ENCODE measurements at places on chromosomes 5 and 9.
A peak's percentile ranks its signal among the peaks of the same experiment; 100 is the strongest.

- DNase-seq = no peak
Measured at GRCh38 chr9:134886413-134886913, 5.9 kb downstream of the FCN2 start.

DNA sequence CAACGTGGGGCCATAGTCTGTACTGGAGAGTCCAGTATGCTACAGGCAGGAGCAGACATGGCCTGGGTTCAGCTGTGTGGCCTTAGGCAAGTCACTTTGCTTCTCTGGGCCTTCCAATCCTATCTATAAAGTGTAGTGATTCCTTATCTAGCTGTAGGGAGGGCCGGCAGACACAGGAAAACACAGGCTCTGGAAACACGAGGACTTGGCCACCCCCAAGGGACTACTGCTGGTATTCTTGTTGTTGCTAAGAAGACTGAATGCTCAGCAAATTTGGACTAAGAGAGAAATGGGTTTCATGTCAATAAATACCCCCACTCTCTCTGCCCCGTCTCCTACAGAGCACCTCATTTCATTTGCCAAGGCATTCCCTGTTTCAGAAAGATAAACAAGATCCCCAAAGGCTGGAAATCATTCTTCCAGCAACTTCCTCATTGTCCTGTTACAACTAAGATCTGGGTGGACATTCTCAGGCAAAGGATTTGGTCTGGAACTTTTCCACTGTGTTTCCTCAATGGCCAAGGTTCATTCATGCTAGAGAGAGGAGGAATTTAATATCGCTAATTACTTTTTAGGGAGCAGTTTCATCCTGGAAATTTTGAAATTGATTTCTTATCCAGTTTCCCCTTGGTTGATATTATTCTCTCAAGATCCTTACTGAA lies 105.8 kb downstream of the GABBR2 start:
- no peak for DNase-seq

DNA sequence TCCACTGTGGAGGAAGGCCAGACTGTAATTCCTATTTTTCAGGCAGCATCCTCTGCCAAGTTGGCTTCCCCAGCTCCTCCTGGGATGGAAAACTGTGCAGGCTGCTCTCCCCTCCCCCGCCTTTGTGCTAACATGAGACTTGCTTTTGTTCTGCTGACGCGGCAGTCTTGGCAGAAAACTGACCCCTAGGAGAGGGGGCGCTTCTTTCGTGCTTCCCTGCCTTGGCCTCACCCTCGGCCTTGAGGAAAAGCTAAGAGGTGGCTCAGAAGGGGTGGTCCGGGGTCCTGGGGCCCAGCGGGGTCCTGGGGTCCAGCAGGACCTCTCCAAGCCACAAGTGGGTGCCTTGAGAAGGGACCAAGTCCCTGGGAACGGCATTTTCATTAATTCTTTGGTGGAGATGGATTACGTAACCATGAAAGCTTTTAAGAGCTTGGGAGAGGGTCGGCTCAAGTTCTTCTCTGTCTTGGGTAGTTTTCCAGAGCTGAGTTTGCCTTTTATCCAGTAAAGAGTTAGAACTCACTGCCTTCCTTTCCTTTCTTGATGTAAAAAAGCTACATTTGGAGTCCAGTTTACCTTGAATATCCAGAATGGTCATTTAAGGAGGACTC lies 51.0 kb downstream of the SH3PXD2B start:
- no peak for DNase-seq

GRCh38 chr5:113140837-113141671 lies 164.5 kb downstream of the DCP2 start:
- DNase-seq = no peak

DNA sequence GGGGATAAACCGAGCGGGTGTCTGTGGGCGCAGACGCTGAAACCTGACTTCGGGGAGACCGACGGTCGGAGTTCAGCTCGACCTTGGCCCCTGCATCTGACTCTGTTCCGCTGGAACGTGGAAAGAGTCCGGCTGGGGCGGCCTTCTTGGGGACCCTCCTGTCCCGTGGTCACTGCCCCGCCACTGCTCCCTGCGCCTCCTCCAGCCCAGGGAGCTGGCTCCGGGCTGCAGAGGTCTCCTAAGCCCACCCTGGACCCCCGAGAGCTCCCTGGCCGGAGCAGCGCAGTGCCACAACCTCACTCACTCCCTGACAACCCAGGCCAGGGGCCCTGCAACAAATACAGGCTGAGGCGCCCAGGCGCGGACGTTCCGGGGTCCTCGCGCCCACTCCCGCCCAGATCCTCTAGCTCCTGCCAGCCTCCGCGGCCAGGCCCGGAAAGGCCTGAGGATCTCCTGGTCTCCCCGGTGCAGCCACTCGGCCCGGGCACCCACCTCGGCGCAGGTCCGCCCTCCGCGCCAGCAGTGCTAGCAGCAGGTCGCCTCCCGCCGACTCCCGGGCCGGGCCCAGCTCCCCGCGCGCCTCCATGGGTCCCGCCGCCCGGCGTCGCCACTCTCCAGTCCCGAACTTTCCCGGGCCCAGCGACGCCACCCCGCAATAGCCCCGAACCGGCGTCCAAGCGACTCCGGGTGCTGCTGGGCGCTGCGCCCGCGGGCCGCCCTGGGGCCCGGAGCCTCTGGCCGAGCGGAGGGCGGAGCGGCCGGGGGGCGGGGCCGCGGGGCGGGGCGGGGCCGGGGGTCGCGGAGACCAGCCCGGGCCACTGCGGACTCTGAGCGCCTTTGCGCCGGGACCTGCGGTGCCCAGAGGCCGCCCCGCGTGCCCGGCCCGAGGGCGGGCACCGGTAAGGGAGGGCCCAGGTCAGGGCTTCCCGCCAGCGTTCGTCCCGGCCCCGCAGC lies 2.2 kb downstream of the LHX3 start:
- DNase-seq = no peak

DNA sequence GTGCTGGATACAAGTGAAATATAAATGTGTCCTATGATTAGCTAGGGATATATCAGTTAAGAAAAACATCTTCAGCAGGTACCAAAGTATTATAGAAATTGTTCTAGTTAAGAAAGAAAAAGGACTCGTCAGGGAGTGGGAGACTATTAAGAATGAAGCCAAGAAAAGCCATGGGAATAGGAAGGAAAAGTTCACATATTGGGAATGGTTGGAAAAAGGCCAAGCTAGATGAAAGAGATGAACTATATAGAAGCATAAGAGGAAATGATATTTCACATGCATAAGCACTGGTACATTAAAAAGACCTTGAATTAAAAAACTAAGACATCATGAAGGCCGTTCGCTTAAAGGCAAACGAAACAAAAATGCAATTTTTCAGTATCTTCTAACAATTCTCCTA lies 237.7 kb downstream of the ADAMTS6 start:
- DNase-seq = no peak

GRCh38 chr5:59130431-59130830 lies 547.6 kb downstream of the RAB3C start:
- no peak for DNase-seq

- no peak for DNase-seq
Measured at GRCh38 chr5:126562823-126563222, 32.2 kb downstream of the ALDH7A1 start.

DNA sequence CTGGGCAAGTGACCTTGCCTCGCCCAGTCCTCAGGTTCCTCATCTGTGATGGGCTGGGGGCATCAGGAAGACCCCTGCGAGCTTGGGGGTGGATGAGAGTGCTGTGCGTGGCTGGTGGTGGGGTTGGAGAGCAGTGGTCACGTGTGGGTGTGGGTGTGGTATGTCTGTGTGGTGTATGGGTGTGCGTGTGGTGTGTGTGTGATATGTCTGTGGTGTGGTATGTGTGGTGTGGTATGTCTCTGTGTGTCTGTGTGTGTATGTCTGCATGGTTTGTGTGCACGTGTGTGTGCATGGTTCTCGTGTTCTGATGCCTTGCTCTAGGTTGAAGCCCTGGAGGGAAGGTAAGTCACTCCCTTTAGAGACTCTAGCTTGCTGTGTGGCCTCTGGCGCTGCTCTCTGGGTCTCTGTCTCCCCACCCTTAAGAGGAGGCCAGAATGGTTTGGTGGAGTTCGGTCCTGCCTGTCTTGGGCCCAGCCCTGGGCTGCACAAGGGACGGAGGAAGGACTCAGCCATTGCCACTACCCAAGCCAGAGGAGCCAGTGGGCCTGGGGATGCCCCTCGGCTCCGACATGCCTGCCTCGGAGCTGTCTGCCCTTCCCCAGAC lies 87.0 kb downstream of the RXRA start:
- DNase-seq = no peak

DNA sequence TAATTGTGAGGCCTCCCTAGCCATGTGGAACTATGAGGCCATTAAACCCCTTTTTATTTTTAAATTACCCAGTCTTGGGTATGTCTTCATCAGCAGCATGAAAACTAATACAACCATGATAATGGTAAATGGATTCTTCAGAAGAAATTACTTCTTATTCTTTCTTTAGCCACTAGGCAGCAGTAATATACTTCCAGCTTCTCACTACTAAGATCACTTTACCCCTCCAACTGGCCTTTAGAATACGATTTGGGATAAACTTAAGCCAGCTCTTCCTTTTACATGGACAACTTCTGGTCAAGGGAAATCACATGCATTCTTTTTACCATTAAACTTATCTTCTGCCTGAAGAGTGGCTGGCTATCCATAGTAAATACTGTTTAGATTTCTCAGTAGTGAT lies 355.4 kb downstream of the MAN2A1 start:
- DNase-seq = no peak

GRCh38 chr5:123964884-123965283 lies 452.9 kb downstream of the CSNK1G3 start:
- no peak for DNase-seq

- DNase-seq = no peak
Measured at GRCh38 chr5:140423609-140424008, 22.0 kb downstream of the ANKHD1 start.

GRCh38 chr9:78668148-78668832 lies 371.4 kb downstream of the PSAT1 start:
- DNase-seq = no peak

- no peak for DNase-seq
Measured at GRCh38 chr9:6632516-6633183, 12.9 kb downstream of the GLDC start.

GRCh38 chr5:133840168-133840567 lies 128.3 kb downstream of the C5orf15 start:
- DNase-seq = no peak

DNA sequence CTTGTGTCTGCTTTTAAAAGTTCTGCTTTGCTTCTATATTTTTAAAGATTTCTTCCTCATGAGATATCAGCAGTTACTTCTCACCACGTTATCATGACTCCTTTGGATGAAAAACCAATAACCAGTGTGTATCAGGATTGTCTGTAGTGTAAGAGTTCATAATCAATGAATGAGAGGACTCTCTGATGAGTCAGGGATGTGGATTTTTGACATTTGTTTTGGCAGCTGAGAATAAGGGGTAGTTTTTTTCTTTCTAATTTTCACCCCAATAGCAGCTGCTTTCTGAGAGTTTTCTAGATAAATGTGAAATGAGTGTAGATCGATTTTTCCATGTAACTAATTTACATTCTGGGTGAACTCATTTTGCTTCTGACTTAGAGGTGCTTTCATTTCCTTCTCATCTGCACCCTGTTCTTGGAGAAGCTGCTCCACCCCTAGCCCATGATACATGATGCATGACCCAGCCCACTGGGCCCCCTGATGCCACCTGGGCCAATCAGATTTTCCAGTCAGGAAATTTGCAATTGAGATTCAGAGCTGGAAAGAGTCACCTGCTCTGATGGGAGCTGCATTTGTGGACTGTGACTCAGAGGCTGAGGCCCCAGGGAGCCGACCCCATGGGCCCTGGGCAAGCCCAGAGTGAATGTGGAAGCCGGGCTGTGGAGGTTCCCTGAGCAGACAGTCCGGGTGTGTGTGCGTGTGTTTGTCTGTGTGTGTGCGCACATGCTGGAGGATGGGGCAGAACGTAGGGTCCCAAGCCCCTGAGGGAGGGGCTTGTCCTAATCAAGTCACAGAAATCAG lies 159.3 kb downstream of the RGS3 start:
- DNase-seq = no peak

GRCh38 chr5:169258372-169259000 lies 42.5 kb downstream of the SLIT3 start:
- DNase-seq = no peak

GRCh38 chr9:128901822-128902221 lies 19.0 kb upstream of the PHYHD1 start:
- no peak for DNase-seq

GRCh38 chr9:26561928-26562327 lies 330.7 kb downstream of the CAAP1 start:
- no peak for DNase-seq

- DNase-seq = no peak
Measured at GRCh38 chr9:99352826-99353225, 130.7 kb downstream of the SEC61B start.

GRCh38 chr9:68947842-68948569 lies 65.9 kb downstream of the PRKACG start:
- DNase-seq = no peak

DNA sequence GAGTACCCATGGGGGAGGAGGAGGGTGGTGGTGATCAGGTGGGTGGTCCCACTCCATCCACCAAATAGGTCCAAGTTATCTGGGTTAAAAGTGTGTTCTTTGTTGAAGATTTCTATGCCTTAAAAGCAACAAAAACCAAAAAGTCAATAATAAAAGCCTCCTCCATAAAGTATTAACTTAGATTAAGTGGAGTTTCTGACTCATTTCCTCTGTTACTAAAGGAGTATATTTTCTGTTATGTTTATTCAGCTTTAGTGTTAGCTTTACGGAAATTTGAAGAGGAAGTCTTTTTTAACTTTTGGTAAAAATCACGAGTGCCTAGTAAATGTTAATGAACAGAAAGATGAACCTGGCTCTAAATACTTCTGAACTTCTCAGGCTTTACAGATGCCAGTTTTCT lies 17.8 kb downstream of the FBXO38 start:
- no peak for DNase-seq

- no peak for DNase-seq
Measured at GRCh38 chr5:87390576-87391199, 22.0 kb downstream of the CCNH start.

- DNase-seq = peak; percentile 22
Measured at GRCh38 chr9:95131023-95131943, 186.2 kb downstream of the FANCC start.

DNA sequence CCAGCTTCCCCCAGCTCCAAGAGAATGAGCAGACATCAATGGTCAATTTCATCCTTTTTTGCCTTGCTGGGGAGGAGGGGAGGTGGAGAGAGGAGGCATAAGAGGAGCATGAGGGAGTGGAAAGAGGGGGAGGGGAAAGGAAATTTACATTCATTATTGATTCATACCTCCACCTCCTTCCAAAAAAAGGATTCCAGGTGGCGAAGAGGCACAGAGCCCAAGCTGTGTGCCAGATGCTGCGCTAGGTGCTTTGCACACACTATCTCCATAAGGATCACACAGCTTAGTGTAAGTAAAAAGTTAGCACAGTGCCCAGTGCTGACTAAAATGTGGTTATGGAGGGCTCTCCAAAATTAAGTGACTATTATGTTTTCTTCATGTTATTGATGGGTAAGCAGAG lies 11.0 kb downstream of the ASTN2 start:
- no peak for DNase-seq

DNA sequence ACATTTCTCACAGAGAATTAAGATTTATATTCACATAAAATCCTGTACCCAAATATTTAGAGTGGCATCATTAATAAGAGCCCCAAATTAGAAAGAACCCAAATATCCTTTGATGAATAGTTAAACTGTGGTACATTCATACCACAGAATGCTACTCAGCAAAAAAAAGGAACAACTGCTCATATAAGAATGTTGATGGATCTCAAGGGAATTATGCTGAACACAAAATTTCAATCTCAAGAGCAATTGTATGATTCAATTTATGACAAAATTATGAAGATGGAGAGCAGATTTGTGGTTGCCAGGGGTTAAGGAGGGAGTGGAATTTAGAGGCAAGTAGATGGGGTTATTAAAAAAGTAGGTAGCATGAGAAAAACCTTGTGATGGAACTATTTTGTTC lies 4.5 kb upstream of the PAIP1 start:
- no peak for DNase-seq
